ENCODE measurements at places on chromosomes 6 and 20.

- no peak for DNase-seq
Observed at GRCh38 chr6:50185006-50185405, 135.3 kb upstream of the DEFB112 start.

DNA sequence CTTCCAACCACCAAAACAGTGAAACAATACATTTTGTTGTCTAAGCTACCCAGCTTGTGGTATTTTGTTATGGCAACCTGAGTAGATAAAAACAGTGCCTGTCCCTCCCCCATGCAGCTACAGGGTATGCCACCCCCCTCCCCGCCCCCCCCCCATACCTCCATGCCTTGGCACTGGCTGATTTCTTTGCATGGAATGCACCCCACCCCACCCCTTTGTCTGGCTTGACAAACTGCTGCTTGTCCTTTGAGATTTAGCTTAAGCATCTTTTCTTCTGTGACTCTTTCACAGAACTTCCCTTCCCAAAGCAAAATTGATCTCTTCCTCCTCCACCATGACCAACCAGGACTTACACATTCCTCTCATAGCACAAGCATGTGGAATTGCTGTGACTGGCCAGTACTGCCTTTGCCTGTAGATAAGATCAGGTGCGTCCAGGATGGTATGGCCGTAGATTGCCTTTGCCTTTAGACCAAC lies 64.6 kb upstream of the ADGRF1 start:
- DNase-seq = no peak

GRCh38 chr20:14720251-14720650 lies 382.8 kb upstream of the FLRT3 start:
- no peak for DNase-seq

DNA sequence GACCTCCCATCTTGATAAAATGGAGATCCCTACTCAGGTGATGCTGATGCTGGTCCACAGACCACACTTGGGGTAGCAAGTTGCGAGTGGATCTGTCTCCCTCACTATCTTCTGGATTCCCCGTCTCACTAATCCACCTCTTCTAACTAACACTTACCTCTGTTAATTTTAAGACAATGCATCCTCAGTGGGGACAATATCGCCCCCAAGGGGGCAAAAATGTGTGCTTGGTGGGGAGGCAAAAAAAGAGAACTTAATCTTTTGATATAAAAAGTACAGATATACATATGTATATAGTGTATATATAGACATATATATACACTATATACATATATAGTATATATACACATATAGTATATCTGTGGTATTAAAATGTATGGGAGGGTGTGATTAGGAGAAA lies 4.3 kb downstream of the LRFN2 start:
- DNase-seq = no peak

DNA sequence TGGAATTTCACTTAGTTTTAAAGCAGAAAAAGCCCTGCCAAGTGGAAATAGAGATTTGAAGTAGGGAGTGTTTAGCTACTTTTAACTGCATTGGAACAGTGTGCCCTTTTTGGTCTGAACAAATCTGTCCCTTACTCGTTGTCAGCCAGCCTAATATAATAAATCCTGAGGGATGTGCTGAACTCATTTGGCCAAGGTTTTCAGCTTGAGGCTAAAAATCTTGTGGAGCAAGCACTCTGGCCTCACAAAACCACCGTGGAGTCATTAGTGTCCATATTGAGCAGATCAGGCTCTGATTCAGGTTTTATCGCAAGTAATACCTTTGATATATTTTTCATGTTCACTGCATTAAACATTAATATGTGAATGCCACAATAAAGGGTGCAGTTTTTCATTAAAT lies 383.5 kb downstream of the FRK start:
- no peak for DNase-seq

- DNase-seq = no peak
Observed at GRCh38 chr6:128574402-128574801, 54.0 kb upstream of the PTPRK start.

DNA sequence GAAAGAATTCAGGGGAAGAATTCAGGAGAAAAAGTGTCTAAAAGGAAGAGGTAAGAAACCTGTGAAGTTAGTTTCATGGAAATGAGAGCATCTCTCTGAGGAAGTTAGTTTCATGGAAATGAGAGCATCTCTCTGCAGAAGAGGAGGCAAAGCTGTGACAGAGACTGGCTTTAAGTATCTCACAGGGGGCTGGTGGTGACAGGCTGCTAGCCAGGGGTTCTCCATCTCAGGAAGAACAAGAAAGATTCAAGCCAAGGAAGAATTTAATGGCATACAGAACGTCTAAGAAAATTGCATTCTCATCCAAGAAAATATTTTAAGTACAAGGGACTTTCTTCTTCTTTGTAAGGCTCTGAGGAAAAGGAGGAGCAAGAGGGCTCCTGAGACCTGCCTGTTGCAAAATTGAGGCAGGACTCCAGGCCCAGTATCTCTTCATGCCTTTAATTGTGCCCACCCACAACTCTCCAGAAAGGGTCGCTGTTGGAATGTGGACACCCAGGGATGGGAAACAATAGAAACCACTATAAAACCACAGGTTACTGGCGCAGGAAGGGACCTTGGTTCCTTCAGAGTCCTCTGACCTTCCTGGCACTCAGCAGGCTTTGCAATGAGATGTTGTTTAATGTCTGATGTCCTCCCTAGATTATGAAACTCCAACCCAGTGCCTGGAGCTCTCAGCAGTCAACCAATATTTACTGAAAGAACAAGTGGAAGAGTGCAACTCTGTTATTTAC lies 136.8 kb downstream of the FNDC1 start:
- DNase-seq = no peak

DNA sequence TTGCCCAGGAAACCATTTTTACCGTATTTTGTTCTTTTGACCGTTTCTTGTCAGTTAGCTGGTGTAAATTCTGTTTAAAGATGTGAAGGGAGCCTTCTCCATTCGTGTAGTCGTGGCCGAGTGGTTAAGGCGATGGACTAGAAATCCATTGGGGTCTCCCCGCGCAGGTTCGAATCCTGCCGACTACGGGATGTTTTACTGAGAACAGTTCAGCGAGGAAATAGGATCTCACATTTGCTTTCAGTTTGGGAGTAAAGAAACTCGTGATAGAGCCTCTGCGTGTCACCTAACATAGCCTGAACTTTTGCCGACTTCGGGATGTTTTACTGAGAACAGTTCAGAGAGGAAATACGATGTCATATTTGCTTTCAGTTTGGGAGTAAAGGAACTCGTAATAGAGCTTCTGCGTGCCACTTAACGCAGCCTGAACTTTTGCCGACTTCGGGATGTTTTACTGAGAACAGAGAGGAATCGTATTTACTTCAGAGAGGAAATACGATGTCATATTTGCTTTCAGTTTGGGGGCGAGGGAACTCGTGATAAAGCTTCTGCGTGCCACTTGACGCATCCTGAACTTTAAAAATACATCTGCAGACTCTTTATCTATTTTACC lies 5.9 kb upstream of the ZNF184 start:
- peak; percentile 75 for DNase-seq

- no peak for DNase-seq
Observed at GRCh38 chr6:16717275-16717942, 43.9 kb downstream of the ATXN1 start.

- no peak for DNase-seq
Observed at GRCh38 chr6:118344014-118344670, 204.0 kb upstream of the PLN start.

DNA sequence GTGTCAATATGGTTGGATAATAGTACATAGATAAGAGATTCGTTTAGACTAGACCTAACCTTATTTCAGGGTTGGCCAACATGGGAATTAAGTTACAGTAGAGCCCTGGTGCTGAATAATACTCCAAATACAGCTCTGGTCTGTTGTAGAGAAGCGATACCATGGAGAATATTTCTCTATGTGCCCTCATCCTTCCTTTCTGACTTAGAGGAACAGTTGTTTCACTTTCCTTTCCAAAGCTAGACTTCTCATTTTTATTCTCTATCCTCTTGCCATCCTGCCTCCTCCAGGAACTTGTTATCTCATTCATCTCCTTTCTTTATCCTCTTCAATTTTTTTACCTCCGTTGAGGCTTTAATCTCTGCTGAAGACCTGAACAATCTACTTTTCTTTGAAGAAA lies 68.9 kb downstream of the EDN1 start:
- no peak for DNase-seq

GRCh38 chr6:151535476-151536187 lies 41.8 kb downstream of the CCDC170 start:
- no peak for DNase-seq

Data from BJ (cell line).